ENCODE measurements at places on chromosomes 13 and 19.

DNA sequence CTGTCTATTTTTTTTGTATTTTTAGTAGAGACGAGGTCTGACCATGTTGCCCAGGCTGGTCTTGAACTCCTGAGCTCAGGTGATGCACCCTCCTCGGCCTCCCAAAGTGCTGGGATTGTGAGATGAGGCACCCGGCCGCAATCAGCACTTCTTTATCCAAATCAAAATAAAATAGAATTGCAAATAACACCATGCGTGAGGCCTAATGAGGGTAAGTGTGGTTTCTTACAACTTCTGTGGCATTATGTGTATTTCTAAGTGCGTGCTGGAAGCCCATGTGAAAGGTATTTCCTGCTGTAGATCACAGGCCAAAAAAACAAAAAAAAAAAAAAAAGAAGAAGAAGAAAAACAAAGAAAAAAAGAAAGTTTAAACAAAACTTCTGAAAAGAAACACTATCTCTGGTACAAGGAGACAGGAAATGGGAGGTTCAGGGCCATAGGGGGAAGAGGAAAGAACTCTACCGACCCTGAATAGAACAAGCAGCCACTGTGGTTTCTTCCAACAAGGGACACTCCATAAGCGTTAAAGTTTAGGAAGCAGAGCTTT is 3.0 kb upstream of the GRAMD1A start:
- DNase-seq: no peak

GRCh38 chr13:100491164-100491842 is 97.3 kb downstream of the GGACT start:
- no peak for DNase-seq

GRCh38 chr13:42549552-42549936 is 24.4 kb upstream of the TNFSF11 start:
- DNase-seq: no peak

GRCh38 chr13:59458908-59459579 is 704.7 kb downstream of the DIAPH3 start:
- DNase-seq: no peak

DNA sequence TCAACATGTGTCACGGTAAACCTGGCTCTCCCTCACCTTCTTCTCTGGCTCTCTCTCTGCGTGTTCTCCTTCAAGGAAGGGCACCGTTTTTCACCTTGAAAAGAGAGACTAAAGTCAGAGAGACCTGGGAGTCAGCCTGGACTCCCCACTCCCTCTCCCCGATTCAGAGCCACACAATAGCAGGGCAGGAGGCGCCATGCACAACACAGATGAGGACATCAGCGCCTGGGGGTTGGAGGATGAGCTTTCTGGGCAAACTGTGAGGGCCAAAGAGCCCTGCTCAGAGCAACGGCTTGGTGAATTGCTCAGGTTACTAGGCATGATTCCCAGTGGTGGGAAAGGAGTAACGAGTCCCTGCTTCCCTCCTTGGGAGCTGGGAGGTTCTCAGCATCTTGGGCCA is 32.3 kb downstream of the HSPH1 start:
- DNase-seq: no peak

DNA sequence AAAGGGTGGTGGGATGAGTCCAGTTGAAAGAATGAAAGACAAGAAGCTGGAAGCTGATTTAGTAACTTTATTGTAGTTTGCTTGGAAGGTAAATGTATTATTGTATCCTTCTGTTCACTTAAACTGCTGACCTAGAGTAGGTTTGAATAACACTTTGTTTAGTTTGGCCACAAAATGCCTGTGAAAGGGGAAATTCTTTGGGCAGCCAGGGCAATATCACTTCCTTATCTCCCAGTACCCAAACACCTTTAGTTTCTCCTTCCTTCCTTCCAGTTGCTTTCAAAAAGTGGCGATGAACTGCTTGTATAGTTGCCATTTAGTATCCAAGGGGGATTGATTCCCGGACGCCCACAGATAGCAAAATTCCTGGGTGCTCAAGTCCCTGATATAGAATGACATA is 120.1 kb downstream of the PAN3 start:
- DNase-seq: no peak

DNA sequence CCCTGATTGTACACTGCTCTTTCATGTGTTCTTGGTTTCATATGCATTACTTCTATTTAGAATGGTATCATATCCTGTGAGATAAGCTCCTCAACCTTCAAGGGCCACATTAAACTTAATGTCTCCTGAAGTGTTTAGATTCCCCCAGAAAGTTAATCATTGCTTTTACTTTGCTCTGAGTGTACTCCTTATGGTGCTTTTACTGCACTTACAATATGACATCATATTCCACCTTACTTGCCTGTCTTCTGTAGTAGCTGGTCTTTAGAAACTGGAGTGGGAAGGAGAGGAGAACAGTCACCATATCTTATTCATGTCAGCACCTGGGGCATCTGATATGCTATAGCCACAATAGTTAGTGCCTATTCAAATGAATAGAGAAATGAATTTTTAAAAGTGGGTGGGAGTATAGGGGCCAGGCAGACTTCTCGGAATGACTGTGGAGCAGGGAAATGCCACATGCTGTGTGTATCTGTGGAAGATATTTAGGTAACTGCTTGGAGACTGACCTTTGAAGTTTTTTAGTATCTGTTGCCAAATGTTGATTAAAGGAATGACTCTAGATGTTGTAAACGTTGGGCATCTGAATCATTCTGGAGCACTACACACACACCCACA is 40.2 kb downstream of the SLAIN1 start:
- no peak for DNase-seq

DNA sequence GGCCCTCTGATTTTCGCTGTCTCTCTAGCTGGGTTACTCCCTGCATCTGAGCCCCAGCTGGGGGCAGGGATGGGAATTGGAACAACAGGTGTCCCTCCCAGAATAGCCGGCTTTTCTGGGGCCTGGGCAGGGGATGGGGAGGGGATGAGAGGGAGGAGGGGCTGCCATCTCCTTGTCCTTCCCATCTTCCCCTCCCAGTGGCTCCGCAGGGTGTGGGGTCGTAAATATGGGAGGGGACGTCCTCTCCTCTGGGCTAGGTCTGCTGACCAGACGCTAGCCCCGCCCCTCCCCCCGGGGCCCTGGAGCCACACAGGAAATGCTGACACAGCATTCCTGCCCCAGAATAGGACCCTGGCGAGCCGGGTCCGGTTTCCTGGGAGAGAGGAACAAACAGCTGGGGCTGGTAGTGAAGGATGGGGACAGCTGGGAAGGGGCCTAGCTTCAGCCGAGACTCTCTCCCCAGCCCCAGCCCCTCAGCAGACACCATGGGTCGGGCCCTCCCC is 1.1 kb downstream of the RYR1 start:
- DNase-seq: peak; percentile 35

DNA sequence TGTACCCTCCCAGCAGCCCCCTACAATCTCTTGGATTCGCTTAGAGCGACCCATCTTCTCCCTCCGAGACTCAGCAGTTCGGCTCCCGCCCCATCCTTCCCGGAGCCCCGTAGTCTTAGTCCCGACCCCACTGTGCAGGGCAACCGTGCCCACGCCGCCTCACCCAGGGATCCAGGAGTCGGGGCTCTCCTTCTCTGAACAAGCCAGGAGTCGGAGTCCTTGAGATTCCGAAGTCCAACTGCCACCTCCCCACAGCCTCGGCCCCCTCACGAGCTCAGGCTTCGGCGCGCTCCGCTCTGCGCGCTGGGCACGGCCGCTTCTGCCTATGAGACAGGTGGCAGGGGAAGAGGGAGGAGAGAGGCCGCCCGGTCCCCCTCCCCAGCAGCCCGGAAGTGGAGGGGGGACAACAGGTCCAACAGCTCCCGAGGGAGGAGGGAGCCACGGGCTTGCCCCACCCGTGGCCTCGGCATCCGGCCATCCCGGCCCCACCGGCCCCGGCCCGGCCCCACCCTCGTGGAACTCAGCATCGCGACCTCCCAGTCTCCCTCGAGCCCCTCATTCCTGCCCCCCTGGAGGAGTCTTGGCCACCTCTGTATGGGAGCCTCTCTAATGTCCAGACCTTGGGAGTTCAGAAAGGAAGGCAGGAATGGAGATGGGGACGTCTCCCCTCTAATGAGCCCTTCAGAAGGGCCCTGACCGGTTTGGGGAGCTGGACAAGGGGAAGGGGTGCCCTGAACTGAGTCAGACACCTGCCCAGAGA is at the start of gene PHLDB3:
PHLDB3 (minus strand) TSS at position 321 of the 760 bp plus-strand sequence. CDS start 628 bp downstream, outside the sequence.
- DNase-seq: peak; percentile 23

DNA sequence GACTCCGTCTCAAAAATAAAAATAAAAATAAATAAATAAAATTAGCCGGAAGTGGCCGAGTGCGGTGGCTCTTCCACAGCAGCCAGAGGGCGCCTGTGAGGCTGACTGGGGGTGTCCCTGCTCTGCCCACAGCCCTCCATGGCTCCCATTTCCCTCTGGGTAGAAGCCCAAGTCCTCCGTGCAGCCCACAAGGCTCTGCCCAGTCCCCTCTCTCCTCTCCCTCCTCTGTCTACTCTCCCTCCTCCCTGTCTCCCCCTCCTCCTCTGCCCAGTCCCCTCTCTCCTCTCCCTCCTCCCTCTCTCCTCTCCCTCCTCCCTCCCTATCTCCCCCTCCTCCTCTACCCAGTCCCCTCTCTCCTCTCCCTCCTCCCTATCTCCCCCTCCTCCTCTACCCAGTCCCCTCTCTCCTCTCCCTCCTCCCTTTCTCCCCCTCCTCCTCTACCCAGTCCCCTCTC is 20.4 kb downstream of the MISP start:
- DNase-seq: no peak

GRCh38 chr13:111115061-111115964 is at the start of gene ARHGEF7:
Gene ARHGEF7 (plus strand): TSS chr13:111115310. CDS start chr13:111115527, 217 bp downstream.
- no peak for DNase-seq

- DNase-seq: no peak
These were observed 13.5 kb upstream of the ARHGAP45 start for GRCh38 chr19:1053176-1054101.

DNA sequence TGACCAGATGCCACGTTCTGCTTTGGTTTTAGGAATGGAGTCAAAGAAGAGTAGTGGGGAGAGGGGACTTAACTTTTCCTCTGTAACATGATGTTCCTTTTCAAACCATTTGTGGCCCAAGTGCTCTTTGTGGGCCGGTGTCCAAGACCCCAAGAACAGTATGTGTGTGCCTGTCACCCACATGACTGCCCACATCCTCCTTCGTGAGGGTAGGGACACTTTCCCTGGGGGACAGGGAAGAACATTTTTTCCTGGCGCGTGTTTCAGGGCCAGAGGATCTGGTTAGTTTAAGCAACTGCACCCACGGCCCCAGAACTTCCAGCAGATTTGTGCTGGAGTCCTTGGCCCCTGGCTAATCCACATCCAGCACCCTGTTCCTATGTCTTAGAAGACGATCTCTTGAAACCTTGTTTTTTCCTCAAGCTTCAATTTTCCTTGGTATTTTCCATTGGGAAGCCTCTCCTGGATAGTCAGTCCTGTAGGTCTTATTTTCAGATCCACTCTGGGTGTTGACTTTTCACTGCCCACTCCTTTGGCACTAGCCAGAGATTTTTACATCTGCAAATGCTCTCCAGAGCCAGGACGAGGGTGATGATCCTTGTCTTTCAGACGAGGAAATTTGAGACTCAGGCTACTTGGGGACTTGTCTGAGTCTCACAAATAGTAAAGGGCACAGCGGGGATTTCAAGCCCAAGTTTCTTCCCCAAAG is 10.8 kb upstream of the CCDC97 start:
- no peak for DNase-seq

DNA sequence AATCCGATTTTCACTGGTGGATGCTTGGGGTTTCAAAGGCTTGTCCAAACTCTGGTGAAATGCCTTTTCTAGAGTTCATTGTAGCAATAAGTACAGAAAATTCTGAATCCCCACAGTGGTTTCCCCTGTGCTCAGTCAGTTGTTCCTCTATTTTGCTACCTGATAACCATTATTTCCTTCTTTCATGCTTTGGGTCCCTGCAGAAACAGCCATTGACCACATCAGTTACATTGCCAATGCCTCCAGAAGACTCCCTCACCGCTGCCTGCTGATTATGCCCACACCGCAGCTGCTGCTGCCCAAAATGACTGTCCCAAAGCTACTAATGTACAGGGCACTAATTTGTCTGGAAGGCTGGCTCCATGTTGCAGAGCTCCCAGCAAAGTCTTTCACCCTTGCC is 517.3 kb downstream of the KLF12 start:
- DNase-seq: no peak

- DNase-seq: no peak
These were observed 870 bp downstream of the SPIB start for GRCh38 chr19:50419580-50420035.

- peak; percentile 92 for DNase-seq
These were observed at the start of gene ZNF579 for GRCh38 chr19:55580628-55581144. Gene ZNF579 (minus strand): TSS chr19:55580848. CDS start chr19:55579639, 1,209 bp downstream.

GRCh38 chr13:60572003-60572798 is 175.2 kb downstream of the TDRD3 start:
- no peak for DNase-seq

DNA sequence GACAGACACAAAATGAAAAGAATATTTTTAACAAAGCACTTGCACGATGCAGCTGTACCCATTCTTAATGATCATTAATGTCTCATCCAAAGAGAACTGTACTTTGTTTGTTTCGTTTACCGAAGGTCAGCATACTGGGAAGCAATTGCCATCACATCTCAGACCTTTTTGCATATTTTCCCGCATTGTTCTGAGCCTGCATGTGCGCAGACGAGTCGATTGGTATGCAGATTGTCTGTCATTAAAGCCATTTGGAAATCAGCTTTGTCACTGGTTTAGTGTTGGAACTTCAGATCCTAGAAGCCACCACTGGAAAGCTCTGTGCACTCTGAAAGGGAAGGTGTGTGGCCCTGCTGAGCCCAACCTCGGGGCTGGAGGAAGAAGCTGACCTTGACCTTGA is 15.6 kb downstream of the SPACA7 start:
- DNase-seq: no peak

GRCh38 chr13:38255600-38255999 is 94.1 kb upstream of the UFM1 start:
- no peak for DNase-seq

- no peak for DNase-seq
These were observed 598.6 kb downstream of the EFNB2 start for GRCh38 chr13:105936816-105937215.

GRCh38 chr13:42100960-42101359 is 52.5 kb downstream of the DGKH start:
- DNase-seq: no peak

DNA sequence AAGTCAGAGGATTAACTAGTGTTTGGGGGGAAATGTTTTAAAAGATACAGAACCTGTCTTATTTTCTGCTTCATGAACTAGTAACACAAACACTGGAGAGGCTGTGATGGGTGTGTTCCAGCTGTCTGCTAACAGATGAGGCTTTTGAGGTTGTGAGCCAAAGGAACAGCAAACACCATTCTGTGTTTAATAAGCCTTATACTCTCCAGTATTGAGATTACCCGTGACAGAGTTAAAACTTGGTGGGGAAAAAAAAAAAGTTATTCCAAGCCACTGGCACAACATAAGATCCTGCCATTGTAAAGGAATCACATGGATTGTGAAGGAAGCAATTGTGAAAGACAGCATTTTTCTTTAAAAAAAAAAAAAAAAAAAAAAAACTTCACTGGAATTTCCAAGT is 48.4 kb downstream of the KCTD12 start:
- DNase-seq: no peak

All from head of caudate nucleus (tissue), 42 donors.